ENCODE measurements at places on chromosomes 16 and 17.

DNA sequence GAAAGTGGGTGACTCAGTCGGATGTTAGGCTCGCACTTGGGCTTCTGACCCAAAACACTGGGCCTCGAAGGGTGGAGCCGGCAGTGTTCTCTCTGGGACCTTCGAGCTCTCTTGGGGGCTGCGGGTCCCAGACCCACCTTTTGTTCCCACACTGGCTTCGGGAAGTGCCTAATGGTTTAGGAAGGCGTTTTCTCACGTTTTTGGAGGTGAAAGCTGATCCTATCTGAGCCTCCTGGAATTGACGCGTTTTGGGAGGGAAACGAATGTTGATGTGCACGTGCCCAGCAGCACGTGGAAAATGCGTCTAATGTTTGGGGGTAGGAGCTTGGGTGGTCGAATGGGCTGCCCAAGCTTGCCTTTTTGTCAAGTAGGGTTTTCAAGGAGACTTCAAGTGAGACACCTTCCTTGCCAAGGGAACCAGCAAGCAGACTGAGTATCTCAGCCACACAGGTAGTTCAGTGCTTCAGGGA, 666 bp downstream of the HGS start:
- DNase-seq = no peak

DNA sequence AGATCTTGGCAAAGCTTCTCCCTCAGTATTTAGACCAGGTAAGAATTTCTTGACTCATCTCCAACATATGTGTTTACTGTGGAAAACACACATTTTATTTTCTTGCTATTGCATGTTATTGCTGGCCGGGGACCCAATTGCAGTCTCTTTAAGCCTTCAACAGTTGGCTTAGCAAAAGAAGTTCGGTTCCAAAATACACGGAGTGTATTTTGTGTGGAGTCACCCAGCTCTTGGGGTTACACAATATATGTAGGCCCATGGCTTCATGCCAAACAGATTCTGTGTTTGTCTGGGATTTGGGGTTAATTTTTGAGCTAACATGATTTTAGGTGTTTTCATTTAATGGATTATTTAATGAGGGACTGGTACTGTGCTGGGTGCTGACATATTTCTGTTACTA, 4.0 kb downstream of the ALDH3A2 start:
- no peak for DNase-seq

DNA sequence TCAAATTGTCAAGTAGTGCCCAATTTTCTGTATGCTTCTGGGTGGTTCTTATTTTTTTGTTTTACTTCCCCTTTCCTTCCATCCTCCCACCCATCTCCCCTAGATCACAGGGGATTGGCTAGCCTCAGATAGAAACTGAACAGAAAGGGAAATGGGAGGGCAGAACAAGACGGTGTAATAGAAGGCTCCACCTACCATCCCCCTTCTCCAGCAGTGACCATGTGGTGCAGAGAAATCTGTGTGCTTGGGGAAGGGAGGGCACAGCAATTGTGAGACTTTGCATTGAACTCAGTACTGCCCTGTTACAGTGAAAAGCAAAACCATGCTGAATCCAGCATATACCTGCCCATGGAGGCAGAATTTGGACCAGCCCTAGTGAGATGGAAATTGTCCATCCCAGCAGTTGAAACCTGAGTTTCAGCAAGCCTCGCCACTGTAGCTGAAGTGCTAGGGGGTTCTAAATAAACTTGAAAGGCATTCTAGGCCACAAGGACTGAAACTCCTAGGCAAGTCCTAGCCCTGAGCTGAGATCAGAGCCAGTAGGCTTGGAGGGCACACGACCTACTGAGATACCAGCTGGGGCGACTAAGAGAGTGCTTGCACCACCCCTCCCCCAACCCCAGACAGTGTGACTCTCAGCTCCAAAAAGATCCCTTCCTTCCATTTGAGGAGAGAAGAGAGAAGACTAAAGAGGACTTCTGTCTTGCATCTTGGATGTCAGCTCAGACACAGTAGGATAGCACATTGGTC, 5.2 kb downstream of the SLFN11 start:
- DNase-seq = no peak

DNA sequence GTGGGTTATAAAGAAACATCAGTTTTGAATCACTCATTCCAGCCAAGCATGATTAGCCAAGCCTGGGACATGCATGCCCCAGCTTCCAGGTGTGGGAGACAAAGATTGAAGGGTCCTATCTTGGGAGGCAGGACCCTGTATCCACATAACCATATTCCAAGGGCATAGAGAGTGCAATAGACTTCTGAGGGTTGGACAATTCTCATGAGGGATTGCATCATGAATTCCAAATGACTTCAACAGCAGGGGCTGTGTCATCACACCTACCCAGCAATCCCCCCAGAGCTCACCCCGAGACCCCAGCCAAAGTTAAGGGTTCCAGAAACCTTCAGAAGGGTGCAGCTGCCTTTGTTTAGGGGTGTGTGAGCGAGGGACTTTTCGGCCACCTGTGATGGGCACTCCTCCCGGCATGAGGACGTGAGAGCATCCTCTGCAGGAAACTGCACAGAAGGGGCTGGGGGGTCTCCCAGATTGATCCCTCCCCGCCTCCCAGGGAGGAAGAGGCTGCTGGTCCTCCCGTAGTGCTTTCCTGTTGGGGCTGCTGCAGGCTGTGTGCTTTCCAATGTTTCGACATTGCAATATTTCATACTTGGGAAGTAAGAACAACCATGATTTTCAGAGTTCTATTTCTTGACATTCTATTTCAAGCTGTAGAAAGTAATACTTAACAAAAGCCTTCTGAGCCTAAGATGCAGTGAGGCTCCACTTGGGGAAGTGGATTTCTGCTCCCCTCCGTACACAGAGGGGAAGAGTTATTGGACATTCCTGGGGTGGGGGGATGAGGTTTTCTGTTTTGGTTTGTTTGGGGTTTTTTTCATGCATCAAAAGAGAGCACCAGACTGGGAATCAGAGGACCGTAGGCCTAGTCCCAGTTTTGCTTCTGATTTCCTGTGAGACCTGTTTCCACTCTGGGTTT, 13.3 kb upstream of the PITPNM3 start:
- DNase-seq = no peak

- peak; percentile 53 for DNase-seq
Measured at GRCh38 chr17:80891397-80892018, 100.1 kb upstream of the CHMP6 start.

DNA sequence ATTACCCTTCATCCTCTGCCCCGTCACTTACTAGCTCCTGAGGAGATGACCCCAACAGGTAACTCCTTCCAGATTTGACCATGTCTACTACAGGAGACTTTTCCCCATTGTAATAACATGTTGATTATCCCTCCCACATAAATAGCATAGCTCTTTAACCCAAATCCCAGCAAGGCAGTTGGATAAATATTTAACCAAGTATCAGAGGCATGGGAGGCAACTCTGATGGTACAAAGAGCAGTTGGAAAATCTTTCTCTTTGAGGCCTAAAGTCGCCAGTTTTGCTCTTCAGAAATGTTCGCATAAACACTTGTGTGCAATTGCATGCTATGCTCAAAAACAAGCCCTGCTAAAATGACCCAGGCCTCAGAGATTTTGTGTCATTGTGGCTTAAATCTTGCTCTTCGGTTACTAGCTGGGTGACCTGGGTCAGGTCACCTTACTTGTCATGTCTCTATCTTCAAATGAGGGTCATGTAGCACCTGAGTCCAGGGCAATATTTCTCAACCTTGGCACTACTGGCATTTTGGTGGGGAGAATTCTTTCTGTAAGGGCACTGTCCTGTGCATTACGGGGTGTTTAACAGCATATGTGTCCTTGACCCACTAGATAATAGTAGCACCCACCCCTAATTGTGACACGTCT, 48.8 kb downstream of the HSD17B2 start:
- no peak for DNase-seq

GRCh38 chr17:40124279-40125141, 2.7 kb downstream of the MSL1 start:
- no peak for DNase-seq

DNA sequence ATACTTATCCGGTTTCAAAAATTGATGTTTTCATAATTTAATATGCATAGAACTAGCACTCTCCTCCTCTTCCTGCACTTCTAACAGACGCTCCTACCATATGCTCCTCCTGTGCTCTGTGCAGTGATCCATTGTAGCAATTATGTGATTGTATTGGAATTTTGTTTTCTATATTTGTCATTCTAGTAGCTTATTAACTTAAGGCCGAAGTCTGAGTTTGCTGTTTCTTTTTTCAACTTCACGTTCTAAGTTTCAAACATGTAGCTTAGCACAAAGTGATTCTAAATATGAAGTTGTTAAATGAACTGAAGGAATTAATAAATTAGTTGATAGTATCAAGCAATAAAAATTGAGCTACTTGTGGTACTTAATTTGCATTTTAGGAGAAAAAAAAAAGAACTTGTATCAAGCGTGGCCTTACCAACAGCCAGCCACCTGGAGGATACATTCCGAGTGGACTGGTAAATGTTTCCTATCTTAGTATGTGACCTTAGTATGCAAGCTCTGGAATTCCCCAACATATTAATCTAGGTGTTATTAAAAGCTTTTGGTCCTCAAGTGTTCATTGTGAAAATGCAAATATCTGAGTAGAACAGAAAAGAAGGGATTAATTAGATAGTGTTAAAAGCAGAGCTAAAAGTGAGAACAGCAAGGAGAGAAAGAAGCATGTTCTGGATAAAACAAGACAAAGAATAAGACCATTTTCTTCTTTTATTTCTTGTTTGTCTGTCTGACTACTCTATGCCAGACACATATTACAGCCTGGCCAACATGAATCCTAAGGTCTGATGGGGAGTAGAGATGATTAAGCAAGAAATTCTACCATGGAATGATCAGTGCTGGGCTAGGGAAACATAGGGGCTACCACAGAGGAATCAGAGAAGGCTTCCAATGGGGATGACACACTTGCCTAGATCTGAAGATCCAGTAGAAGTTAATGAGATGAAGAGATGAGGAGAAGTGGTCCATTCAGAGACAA, 290.4 kb upstream of the MON1B start:
- no peak for DNase-seq

DNA sequence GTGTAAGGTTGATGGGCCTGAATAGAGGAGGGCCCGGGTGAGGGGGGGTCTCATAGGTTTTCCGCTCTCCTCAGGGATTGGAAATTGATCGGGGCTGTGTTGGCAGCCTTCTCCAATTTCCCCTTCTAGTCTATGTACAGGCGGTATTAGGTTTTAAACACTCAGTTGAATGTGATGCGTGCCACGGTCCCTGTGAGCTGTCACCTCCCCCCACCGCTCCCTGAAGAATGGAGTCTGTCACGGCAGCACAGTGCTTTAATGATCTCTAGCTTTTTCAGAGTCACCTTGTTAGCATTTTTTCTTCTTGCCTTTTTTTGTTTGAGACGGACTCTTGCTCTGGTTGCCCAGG, 800 bp downstream of the COX4I1 start:
- no peak for DNase-seq

GRCh38 chr17:55285340-55286301, 20.9 kb downstream of the HLF start:
- no peak for DNase-seq

Measured in stimulated activated CD8-positive, alpha-beta memory T cell treated with anti-CD3 and anti-CD28 coated beads, Interleukin-7, amount 100 ng/mL, for 1 hour (primary cell).